ENCODE measurements at places on chromosomes 1 and 21.

DNA sequence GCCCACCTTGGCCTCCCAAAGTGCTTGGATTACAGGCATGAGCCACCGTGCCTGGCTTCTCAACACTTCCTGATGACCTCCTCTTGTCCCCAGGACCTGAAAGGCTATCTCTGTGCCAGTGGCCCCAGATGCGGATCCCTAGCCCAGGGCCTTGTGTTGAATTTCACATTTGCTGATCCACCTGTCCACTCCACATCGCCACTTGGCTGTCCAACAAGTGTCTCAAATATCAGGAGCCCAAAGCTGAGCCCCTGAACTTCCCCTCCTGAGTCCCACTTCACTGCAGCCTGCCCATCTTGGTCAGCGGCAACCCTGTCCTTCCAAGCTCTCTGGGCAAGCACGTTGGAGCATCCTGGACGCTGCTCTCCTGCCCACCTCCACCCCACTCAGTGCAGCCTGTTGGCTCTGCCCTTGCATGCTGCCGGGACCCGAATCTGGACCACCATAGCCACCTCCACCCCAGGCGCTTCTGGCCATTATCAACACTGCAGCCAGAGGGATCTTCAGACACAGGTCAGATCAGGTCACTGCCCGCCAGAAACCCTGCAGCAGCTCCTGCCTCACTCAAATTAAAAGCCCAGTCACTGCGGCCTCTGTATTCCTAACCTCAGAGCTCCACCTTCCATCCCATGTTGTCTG, 352.5 kb upstream of the VAMP3 start:
- no peak for DNase-seq

DNA sequence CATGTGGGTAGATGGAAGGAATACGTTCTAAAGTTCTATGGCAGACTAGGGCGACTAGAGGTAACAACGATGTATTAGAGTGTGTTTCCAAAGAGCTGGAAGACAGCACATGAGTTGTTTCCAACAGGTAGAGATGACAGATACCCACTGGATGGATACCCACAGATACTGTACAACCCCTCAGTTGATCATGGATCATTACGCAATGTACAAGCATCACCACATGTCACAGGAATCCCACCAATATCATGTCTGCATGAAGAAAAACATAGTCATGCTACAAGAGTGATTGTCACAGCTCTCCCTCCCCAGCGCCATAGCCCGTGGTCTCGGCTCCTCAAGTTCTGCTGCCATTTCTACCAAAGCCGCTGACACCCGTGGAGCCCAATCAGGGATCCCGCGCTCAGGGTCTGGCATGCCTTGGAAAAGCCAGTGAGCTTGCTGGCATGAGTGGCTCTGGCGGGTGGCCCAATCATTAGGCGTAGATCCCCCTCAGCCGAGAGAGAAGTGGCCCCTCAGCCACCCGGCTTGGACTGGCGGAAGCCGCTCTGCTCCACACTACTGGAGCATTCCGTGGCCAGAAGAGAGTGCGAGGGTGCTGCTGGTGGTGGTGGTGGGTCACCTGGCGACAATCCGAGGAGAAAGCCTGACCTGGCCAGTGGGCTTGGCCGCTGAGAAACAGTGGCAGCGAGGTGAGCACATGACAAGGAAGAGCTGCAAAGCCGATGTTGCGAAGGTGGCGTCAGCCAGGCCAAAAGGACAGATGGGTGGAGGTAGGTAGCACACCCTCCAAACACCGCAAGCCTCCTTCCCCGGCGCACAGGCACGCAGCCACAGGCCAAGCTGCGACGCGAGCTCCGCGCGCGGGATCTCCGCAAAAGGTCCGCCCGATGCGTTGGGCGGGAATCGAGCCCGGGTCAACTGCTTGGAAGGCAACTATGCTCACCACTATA, 65.7 kb upstream of the FCGR2A start:
- no peak for DNase-seq

- no peak for DNase-seq
Observed at GRCh38 chr1:179973198-179974110, 18.8 kb downstream of the CEP350 start.

GRCh38 chr1:177934927-177935326, 34.9 kb downstream of the SEC16B start:
- no peak for DNase-seq

GRCh38 chr1:21586222-21586621, 77.0 kb downstream of the ALPL start:
- DNase-seq = no peak

DNA sequence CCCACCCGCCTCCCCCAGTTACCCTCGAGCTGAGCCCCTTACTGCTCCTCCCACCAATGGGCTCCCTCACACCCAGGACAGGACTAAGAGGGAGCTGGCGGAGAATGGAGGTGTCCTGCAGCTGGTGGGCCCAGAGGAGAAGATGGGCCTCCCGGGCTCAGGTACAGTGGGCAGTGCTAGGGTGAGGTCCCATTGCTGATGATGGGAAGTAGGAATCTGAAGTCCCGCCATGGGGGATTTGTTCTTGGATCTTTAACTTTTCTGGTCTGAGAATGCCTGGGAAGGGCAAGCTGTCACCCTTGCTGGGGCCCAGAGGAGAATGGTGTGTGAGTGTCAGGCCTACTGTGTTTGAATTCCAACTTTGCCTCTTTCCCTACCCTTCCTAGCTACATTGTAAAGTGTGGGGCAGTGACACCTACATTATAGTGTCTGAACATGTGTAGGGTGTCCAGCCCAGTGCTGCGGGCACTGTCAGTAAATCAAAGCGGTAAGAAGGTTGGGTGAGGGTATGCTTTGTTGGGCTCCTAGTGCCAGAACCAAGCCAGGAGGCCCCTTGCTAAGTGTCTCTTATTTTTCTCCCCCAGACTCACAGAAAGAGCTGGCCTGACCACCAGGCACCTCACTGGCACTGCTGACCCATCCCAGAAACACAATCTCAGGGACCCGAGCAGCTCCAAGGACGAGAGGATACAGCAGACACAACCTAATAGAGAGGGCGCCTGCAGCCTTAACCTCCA, 44.7 kb downstream of the YARS1 start:
- no peak for DNase-seq

DNA sequence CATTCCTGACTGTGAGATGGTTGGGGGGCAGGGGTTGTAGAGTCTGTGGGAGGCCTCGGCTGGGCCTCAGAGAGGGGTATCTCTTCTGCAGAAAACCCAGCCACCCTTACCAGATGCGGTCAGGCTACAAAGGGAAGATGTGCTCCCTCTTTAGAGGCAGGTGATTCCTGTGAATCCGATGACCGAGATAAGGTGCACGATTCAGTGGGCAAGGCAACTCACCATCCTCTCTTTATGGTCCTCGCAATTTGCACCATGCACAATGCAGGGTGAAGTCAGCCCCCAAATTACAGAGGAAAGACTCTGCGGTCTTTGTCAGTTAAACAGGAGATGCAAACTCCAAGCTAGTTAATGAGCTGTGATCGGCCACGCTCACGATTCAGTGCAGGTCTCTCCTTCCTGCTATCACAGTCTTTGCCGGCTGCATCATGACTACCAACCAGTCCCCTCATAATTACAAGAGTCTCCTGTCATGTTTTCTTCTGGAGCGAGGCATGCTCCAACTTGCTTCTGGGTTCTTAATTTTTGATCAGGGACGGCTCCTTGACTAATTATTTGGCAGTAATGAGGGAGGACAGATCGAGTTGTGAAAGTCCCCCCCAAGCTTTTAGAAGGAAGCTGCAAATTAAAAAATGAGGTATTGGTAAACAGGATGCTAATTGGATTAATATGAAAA, 12.5 kb downstream of the TP73 start:
- no peak for DNase-seq

DNA sequence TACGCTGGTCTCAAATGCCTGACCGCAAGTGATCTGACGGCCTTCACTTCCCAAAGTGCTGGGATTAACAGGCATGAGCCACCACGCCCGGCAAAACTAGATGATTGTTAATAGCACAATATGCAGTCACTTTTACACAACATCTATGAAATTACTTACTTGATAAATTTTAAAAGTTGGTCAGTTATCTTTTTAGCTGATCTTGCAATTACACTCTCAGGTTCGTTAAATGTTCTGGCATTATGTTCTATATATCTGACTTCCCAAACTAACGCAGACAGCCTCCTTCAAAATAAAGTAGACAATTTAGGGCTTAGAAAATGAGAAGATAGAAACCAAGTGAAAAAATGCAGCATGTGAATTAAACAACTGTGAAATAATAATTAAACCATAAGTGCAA, 31.8 kb upstream of the PSMG1 start:
- no peak for DNase-seq

DNA sequence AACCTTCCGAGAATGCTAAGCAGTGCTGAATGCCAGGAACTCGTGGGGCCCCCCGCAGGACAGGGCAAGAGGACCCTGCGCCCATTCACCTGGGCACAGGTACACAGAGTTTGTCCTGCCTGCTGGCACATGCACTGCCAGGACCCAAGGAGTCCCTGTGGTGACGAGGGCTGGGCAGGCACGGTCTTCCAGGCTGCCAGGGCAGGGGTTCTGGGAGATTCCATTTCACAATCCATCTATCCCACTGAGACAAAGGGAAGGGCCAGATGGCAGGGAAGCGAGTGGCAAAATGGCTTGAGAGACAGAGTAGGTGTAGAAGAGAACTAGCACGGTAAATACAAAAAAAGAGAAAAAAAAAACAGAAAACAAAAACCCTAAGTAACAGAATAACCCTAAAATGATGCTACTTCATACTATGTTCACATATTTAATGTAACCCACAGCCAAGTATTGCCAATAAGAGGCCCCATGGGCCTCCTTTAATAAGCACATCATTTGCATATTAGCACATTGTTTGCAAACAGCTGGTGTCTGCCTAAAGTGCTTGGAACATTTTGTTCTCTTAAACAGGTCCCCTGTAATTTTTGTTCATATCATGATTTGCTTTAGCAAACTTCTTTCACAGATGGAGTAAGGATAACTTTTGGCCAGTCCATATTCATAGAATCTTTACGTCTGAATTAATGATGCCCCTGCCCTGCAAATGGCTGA, 83.8 kb downstream of the STUM start:
- peak; percentile 66 for DNase-seq
